ENCODE measurements at places on chromosomes 5 and 9.

- no peak for DNase-seq
Observed at GRCh38 chr5:10317825-10318682, 10.4 kb upstream of the CMBL start.

DNA sequence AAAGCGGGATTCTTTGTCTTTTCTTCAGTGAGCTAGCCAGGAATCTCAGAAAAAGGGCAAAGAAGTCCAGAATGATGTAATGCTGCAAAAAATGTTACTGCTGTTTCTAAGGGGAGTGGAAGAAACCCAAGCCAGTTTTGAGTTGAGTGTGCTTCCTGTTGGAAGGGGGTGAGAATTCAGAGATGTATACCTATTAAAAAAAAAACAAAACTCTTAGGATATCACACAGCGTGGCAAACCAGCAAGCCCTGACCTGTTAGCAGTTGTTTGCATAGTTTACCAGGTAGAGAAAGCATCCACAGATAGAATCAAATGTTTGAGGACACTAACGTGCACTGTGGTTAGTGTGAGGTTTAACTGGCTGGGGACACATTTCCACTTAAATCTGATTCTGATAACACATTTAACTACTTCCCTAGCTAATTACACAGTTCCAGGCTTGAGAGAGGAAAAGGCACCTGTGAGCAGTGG lies 11.4 kb downstream of the BASP1 start:
- DNase-seq: no peak

DNA sequence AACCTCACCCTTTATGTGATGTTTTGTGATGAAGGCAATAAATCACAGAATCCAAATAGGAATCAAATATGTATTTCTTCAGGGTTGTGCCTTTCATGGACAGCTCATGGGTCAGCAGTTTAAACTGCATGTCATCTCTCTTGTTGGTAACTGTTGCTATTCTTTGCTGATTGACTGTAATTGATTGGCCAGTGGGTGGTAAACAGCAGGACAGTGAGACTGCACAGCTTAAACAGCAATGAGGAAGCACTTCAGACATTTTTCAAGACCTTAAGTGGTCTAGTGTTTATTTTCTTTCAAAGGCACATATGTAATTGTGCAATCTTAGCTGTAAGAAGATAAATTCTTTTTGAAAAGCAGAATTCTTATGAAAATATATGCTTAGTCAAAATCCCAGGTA lies 260.5 kb downstream of the COX7C start:
- DNase-seq: peak; percentile 19

DNA sequence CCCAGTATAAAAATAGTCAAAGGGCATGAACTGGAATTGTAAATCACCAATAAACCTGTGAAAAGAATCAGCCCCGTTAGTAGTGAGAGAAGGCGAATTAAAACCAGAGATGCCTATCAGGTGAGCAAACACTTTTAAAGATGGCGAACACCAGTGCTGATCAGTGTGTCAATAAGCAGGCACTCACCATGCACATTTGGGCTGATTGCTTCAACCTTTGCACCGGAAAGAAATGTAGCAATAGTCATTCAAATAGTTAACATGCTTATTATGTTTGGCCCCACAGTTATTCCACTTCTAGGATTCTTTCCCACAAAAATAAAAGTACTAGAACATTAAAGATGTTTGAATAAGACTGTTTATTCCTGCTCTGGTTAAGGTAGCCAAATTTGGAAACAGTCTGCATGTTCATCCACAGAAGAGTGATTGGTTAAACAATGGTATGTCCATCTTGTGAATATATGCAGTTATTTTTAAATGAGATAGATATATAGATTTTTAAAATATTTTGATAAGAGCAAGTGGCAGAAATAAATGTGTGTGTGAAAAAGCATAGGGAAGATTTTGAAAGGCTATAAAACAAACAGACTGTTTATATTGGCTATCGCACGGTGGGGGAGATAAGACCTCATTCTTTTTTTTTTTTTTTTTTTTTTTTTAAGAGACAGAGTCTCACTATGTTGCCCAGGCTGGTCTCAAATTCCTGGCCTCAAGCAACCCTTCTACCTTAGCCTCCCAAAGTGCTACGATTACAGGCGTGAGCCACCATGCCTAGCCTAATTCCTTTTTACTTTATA lies 112.2 kb downstream of the PIP5K1B start:
- no peak for DNase-seq

DNA sequence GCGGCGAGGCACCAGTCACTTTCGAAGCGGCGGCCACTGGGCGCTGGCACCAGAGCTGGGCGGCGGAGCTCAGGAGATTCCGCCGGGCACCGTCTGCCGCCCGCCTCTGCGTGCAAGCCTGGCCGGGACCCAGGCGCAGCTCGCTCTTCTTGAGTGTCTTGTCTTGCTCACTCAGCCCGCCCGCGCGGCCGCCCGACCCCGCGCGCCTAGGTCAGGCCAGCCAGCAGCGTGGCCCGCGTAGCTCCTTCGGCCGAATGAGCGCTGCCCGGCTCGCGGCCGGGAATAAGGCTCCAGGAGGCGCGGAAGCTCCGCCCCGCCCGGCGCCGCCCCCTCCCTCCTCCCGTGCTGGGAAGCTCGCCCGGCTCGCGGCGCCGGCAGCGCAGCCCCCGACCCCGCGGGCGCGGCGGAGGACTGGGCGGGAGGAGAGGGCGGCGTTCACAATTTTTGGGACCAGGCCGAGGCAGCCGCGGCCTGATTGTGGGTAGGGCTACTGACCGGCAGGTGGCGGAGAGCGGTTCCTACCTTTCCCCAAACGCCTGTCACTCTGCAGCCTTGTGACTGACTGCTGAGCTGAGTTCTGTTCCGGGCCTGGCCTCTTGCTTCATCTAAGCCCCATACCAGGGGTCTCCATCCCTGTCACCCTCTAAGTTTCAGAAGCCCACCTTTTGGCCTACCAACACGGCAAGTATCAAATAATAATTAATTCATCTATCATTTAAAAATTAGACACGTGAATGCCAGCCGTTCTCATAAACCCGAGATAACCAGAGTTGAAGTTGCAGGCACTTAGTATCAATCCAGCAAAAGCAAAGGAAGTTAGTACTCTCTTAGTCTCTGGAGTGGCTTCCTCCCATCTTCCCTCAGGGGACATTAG lies at the start of gene HBEGF:
HBEGF (minus strand) TSS at position 256 of the 874 bp plus-strand sequence. CDS start 275 bp downstream, outside the sequence.
- peak; percentile 95 for DNase-seq

DNA sequence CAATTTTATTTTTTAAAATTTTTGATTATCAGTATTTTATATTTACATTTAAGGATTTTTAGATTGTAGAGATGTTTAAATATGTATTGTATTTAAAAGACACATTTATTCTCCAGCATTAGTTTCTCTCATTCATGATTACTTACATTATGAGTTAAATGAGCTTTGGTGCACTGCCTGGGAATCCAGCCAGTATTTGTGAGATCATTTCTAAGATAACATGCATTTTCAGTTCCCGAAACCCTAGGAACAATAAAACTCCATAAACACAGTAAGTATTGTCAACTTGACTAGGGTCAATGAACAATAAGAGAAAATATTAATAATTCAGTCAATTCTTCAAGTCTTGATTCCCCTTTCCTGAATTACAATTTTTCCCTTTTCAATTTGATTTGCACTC lies 403.3 kb downstream of the PLK2 start:
- DNase-seq: no peak

DNA sequence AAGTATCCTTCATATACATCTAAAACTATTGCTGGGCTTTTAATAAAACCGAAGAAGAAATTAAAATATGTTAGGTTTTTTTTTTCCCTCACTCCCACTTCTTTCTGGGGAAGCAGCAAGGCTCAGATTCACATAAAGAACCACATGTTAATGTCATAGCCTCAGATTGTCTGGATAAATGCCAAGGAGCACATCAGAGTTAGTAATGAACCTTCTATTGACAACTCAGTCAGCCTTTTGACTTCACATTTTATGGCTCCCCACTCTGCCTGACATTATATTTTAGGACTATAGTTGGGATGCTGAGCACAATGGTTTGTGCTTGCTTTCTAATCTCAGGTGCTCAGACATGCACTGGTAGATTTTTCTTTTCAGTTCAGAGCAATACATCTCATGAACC lies 21.8 kb downstream of the DMAC1 start:
- DNase-seq: no peak

DNA sequence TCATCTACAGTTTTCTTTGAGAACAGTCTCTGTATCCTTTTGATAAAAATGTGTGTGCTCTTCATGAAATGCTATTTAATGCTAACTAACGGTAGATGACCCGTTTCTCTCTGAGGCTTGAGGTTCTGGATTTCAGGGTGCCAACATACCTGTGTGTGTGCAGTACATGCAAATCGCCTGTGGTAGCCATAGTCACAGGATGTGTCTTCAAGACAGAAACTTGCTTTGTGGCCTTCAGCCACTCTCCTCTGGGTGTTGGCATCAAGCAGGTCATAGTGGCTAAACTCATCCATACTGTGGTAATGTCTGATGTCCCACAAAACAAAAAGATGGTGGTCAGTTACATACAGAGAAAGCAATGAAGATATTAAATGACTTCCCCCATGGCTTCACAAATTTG lies 4.2 kb downstream of the LOX start:
- DNase-seq: no peak

GRCh38 chr9:131776473-131776872 lies 36.6 kb upstream of the RAPGEF1 start:
- peak; percentile 86 for DNase-seq

DNA sequence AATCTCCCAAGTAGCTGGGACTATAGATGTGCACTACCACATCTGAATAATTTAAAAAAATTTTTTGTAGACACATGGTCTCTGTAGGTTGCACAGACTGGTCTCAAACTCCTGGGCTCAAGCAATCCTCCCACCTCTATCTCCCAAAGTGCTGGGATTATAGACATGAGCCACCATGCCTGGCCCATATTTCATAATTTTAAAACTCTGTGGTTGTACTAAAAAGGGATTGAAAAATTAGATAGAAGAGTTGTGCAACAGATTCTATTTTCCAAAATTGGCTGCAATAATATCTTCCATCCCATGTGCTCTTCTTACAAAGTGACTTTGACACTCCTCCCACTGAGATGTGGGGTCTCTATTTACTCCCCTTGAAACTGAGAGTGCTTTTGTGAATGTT lies 7.6 kb upstream of the UHRF2 start:
- DNase-seq: no peak

- no peak for DNase-seq
Observed at GRCh38 chr5:73948720-73949119, 322.7 kb downstream of the ARHGEF28 start.

DNA sequence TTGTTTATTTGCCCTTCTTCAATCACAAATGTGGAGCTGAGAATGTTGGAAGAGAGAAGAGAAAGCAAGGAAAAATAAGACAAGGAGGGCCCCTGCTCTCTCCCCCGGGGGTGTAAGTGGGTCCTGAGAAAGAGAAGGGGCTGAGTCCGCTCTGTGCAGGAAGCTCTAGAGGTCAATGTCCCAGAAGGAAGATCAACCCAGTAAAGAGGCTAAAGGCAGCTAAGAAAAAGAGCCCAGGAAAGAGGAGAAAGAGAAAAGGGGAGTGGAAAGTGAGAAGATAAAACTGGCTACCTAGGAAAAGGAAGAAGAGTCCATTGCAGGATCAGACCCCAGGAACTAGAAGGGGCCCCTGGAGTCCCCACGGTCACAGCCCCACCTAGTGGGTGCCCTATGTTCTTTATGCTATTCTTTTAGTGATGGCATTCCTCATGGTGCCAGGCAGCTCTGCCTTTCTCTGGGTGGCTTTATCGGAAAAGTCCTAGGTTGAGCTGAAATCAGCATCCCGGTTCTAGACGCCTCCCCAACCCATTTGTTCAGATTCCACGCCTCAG lies 583.4 kb downstream of the ACTL7B start:
- peak; percentile 71 for DNase-seq

DNA sequence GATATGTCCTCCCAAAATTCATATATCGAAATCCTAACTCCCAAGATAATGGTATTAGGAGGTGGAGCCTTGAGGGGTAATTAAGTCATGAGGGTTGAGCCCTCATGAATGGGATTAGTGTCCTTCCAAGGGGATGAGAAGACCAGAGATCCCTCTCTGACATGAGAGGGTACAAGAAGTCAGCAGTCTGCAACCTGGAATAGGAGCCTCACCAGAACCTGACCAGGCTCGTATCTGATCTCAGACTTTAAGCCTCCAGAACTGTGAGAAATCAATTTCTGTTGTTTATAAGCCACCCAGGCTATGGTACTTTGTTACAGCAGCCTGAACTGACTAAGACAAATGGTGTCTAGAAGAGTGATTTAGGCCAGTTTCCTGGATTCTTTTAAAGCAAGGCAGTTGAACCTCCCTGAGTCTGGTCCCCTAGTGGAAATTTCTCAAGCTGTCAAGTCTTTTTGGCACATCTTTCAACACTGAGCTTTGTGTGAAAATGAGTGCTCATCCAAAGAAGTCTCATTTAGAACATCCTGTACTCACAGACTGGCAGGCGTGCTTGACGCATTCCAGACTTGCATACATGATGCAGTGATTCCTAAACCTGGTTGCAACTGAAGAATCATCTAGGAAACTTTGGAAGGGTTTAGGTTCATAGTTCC lies 254.8 kb upstream of the PPP1R2B start:
- DNase-seq: peak; percentile 7

DNA sequence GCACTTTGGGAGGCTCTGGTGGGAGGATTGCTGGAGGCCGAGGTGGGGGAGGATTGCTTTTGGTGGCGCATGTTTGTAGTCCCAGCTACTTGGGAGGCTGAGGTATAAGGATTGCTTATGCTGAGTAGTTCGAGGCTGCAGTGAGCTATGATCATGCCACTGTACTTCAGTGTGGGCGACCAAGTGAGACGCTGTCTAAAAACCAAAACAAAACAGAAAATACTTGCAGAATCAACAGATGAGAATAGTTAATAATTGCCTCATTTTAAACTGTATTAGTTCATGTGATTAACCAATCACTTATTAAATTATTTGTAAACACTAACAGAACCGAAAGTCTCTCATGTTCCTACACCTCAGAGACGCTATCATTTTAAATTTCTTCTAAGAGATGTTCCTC lies 118.1 kb downstream of the CCDC171 start:
- no peak for DNase-seq
